ENCODE measurements at places on chromosomes 11 and 22.

- peak; percentile 43 for DNase-seq
Observed at GRCh38 chr11:14414470-14415461, 55.8 kb upstream of the RRAS2 start.

DNA sequence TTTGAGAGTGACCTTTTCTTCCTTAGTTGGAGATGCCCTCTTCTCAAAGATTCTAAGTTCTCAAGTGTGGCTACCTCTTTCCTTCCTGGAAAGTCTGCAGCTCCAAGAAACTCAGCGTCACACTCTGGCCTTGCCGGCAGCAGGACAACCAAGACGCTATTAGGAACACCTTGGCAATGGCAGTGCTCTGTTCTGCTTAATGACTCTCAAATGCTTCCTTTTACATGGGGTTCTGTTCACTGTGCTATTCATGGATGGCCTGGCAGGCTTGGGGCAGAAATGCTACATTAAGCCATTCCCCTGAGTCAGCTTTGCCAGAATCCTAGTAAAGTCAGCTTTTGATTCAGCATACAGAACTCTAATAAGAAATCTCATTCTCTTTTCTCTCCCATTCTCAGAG is 25.9 kb downstream of the LARGE2 start:
- no peak for DNase-seq

GRCh38 chr11:2584812-2585565 is 114.8 kb downstream of the KCNQ1OT1 start:
- no peak for DNase-seq

- no peak for DNase-seq
Observed at GRCh38 chr11:33978376-33978775, 73.2 kb upstream of the CAPRIN1 start.

GRCh38 chr11:69913591-69914285 is 94.5 kb upstream of the FGF3 start:
- DNase-seq: no peak

DNA sequence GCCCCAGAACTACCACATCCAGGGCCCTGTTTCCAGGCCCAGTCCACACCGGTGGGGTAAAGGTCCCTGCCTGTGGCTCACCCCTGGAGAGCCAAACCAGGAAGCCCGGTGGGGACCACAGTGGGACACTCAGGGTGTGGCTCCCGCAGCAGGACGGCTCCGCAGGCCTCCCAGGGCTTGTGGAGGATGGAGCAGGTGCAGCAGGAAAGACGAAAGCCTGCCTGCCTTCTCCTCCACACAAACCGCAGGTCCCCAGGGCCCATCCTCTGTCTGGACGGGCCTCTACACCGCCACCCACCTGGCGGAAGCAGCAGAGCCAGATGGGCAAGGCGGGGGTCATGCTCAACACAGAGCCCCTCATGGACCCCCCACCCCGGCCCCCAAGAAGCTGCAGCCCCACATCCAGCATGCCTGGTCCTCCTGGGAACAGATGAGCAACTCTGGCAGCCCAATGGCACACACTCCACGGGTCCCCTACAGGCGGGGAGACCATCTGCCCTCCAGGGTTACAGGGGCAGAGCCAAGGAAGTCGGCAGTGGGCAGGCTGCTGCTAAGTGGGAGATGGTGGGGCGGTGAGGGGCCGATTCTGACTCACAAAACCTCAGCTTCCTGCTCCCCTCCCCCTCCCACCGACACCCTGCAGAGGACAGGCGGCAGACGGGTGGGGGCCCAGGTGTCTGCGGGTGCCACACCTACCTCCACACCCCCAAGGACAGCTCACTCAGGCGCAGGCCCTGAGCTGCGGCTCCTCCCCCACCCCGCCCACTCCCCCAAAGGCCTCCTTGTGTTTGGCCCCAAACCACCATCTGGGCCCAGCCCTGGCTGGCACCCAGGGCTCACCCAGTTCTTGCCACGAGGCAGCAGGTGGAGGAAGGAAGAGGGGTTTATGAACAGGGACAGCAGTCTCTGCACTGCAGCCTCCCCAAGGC is 5.2 kb downstream of the SBF1 start:
- peak; percentile 77 for DNase-seq

GRCh38 chr11:121482231-121483129 is 29.7 kb upstream of the SORL1-AS1 start:
- DNase-seq: peak; percentile 68

GRCh38 chr11:72821221-72821919 is 7.2 kb downstream of the ATG16L2 start:
- DNase-seq: no peak

DNA sequence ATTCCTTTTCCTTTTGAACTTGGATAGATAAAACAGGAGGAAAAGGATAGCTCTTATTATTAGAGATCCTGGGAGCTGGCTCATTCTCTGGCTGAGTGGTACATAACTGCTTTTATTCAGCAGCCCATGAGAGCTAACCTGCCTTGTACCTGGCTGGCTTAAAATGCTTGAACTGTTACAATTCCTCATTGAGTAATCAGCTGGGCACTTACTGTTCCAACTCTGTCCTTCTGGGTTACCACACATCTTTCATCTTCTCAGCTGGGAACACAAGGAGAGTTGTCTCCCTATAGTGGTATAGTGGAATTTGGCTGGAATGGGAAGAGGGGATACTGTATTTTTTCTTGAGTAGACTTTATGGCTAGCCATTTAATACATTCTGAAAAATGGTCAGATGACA is 39.8 kb upstream of the SPTBN2 start:
- DNase-seq: no peak

- no peak for DNase-seq
Observed at GRCh38 chr11:6410695-6411430, 8.0 kb downstream of the APBB1 start.

DNA sequence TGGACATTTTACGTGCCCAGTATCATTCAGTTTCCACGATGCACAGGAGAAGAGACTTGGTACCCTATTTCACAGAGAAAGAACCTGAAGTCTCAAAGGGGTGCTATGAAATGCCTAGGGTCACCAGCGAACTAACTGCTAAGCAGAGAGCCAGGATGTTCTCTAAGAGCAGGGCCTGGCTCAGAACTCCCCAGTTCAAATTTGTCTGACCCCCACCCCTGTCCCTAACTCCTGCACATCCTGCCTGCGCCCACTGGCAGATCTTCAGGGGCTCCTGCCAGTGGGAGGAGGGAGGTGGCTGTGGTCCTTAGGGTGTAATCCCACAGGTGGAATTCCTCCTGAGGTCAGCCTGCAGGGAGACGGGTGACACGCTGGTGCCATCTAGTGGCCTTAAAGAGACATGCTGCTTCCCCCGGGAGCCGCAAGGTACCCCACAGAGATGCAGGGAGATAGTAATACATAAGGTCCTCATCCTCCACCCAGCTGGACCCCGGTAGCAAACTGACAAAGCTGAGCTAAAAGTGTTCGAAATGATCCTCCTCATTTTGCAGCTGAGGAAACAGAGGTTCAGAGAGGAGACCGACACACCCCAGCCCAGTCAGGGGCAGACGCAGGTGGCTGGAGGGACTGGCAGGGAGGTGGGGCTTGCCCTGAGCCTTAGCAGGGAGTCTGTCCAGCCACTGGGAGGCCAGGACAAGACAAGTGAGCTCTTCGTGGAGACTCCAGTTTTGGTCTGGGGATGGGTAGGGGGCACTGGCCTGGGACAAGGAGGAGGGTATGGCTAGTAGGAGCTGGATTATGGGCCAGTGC is 34.1 kb downstream of the MB start:
- DNase-seq: peak; percentile 22

GRCh38 chr11:110168033-110168803 is 75.0 kb downstream of the ZC3H12C start:
- no peak for DNase-seq

DNA sequence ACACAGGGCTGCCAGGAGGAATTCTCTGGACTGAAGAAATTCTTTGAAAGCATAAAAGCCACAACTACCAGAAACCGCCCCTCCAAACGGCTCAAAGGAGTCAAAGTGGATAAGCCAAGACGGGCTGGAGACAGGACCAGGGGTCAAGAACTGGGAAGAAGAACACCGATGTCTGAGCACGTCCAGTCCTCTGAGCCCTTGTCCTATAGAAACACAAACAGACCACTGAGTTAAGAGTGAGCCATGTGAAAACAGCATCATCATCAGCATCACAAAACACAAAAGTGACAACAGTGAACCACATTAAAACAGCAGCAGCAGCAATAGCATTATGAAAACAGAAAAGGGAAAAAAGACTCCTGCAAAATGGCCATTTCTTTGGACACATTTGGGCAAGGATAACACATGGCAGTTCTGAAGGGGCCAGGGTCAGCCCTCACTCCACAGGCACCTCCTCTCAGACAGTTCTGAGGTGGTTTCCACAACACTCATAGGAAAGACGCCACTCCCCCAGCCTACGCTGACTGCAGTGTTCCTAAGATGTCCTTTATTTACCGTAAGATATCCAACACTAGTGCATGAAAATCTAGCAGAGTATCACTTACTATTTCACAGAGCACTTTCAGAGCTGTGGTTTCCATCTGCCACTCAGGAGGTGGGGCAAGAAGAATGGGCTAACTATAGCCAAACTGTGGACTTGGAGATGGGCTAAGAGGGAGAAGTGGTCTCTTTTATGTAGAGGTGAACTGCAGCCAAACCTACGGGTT is 28.6 kb upstream of the YPEL1 start:
- no peak for DNase-seq

DNA sequence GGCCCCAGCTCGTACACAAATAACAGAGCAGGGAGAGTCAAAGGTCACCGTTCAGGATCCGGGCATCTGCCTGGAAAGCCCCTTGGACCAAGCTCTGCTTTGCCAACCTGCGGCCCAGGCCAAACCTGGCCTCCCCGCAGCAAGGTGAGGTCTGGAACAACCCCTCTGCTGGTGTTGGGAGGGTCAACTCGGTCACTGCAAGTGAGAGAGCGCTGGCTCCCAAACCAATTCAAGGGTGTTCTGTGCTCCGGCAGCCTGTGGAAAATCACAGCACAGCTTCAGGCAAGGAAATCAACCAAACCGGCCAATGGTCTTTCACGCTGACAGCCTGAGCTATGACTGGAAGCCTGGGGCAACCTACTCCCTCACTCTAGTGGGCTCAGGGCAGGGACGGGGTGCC is 63.4 kb downstream of the MYH9 start:
- DNase-seq: no peak

- no peak for DNase-seq
Observed at GRCh38 chr11:86046116-86046515, 22.8 kb downstream of the PICALM start.

DNA sequence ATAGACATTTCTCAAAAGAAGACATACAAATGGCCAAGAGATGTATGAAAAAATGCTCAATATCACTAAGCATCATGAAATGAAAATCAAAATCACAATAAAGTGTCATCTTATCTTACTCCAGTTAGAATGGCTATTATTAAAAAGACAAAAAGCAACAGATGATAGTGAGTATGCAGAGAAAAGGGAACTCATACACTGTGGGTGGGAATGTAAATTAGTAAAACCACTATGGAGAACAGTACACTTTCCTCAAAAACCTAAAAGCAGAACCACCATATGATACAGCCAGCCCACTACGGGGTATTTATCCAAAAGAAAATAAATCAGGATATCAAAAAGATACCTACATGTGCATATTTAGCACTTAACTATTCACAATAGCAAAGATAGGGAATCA is 700.0 kb upstream of the ANO5 start:
- DNase-seq: no peak

GRCh38 chr22:20574920-20575353 is 67.5 kb downstream of the MED15 start:
- no peak for DNase-seq

GRCh38 chr11:107566569-107566968 is 1.0 kb upstream of the ALKBH8 start:
- no peak for DNase-seq

- DNase-seq: no peak
Observed at GRCh38 chr11:34679681-34680080, 58.8 kb downstream of the EHF start.

DNA sequence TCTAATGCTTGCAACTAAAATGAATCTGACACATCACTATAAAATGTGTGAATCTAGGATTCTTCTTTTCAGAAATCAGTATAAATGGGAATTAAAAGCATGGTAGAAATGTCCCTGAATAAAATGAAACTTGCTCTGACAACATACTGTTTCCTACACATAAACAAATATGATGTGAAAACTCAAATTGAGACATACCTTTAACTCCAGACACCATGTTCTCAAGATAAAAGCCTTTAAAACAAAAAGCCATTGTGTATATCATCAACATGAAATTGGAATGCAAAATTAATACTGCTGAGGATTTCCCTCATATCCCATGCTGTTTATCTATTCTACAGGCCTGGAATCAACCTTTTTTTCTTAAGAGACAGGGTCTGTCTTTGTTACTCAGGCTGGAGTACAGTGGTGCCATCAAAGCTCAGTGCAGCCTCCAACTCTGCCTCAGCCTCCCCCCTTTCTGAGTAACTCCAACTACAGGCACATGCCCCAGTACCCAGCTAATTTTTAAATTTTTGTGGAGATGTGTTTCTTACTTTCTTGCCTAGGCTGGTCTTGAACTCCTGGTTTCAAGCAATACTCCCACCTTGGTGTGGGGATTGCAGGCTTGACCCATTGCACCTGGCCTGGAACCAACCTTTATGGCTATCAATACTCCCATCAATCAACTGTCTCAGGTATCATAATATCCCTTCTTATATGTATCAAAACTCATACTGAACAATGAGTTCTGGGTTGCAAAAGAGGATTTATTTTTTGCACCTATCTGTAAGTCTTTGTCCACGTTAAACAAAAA is 6.7 kb downstream of the TAF1D start:
- no peak for DNase-seq

DNA sequence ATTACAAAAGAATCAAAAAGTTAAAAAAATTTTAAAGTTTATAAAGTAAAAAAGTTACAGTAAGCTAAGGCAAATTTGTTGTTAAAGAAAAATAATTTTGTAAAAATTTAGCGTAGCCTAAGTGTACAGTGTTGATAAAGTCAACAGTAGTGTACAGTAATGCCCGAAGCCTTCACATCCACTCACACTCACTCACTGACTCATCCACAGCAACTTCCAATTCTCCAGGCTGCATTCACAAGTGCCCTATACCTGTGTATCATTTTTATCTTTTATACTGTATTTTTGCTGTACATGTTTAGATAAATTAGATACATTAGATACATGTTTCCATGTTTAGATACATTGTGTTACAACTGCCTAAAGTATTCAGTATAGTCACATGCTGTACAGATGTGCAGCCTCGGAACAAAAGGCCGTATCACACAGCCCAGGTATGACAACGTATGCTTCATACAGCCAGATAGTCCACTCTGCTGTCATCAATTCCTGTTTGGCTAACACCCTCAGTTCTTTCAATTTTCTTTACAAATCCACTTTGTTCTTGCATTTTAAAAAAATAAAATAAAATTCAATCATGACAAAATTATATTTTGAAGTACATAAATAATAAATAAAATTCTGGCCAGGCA is 80.7 kb downstream of the RBFOX2 start:
- DNase-seq: no peak

- no peak for DNase-seq
Observed at GRCh38 chr11:34343153-34343552, 14.7 kb downstream of the ABTB2 start.

GRCh38 chr22:38731703-38732161 is 24.1 kb downstream of the SUN2 start:
- no peak for DNase-seq

Data from naive thymus-derived CD4-positive, alpha-beta T cell (primary cell).